ENCODE measurements at places on chromosomes 5 and 9. TPM values are rescaled to one million over a fixed set of nuclear protein-coding genes. Genes with fewer than 3 reads are reported as not detected.

The GPR151 gene
- total RNA-seq, result not detected

The TPPP gene
- 7.5 TPM for total RNA-seq

The TMEM232 gene
- total RNA-seq, result 5.7 TPM

The PCDHA4 gene
- total RNA-seq, result 1.5 TPM

The ERAP2 gene
- 9.2 TPM for total RNA-seq

The SLC34A3 gene
- not detected for total RNA-seq

The SV2C gene
- total RNA-seq, result 0.60 TPM

The PAEP gene
- total RNA-seq, result not detected

The ADRA1B gene
- total RNA-seq, result 0.23 TPM

The PIP5KL1 gene
- total RNA-seq, result 3.3 TPM

The IL3 gene
- not detected for total RNA-seq

The TMEM215 gene
- total RNA-seq, result not detected

The OR1L4 gene
- total RNA-seq, result not detected

The DNAH5 gene
- total RNA-seq, result 13.3 TPM
